ENCODE measurements at places on chromosomes 6 and 20.

DNA sequence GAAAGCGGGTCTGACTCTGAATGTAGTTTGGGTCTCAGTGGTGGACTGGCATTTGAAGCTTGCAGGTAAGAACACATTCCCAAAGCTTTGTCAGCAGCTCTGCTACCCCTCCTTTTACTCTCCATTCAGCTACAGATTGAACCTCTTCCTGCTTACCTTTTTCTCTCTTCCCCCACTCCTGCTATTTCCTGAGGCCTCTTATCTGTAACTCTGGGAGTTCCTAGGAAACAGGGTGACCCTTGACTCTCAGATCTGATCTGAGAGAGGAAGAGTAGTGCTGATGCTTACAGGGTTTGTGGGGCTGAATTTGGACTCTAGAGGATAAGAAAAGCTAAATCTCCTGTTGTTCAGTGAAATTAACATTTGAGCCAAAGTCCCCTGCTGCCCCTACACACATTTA lies 21.4 kb downstream of the BRPF3 start:
- DNase-seq, result no peak

DNA sequence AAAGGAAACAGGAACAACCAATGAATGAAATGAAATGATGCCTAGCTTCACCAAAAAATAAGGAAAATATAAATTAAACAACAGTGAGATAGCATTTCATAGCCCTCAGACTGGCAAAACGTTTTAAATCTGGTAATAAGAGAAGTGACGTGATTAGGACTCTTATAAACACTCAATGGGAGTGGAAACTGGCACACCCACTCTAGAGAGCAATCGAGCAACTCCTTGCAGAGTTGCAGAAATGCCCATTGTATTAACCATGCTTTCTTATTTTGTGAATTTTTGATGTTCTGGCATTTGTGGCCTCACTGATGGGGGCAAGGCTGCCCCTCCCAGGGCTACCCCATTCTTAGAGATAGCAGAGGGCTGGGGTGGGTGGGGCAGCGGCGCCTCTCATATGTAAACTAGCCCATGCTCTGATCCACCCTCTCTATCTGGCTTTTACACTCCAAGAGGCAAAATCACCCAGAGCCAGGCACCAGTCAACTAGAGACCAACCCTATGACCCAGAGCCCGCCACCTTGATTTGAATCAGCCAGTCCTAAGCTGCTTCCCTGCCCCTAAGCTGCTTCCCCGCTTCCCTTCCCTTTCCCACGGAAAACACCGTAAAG lies 6.4 kb upstream of the PNPLA1 start:
- no peak for DNase-seq

- no peak for DNase-seq
Measured at GRCh38 chr6:30168741-30169140, 5.4 kb downstream of the TRIM15 start.

DNA sequence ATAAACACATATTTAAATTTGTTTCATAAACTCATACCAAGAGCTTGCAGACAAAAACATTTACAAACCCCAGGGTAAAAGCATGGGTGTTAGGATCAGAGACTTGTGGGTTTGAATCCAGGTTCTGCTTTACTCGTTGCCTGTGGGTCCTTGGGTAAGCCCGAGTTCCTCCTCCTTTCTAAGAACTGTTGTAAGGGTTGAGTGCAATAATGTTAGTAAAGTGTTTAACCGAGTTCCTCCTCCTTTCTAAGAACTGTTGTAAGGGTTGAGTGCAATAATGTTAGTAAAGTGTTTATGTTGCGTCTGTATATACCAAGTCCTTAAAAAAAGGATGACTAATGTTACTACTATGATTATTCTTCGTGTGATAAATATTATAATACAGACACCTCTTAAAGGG lies 18.7 kb downstream of the CCDC170 start:
- no peak for DNase-seq

DNA sequence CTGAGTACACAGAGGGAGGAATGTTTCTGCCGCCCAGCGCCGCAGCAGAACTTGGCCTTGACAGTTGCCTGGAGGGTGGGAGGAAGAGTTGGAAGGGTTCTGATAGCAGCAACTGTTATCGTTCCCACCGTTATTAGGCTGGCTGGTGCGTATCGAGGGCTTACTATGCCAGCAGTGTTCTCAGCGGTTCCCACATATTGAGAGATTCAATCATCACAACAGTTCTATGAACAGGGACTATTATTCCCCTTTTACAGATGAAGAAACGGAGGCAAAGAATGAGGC lies 380.1 kb upstream of the SULF2 start:
- DNase-seq, result no peak

GRCh38 chr6:23754197-23754596 lies 371.8 kb upstream of the NRSN1 start:
- DNase-seq, result no peak

- no peak for DNase-seq
Measured at GRCh38 chr20:48841875-48842529, 14.2 kb upstream of the PREX1 start.

DNA sequence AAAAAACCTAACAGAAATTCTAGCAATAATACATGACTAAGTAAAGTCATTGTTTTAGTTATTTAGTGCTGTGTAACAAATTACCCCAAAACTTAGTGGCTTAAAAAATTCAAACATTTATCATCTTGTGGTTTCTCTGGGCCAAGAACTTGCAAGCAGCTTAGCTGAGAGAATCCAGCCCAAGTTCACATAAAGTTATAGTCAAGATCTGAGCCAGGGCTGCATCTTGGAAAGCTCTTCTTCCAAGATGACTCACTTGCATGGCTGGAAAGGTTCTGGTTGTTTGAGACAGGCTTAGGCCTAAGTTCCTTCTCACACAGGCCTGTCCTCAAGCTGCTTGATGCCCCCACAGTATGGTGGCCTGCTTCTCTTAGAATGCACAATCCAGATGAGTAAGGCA lies 217.8 kb upstream of the TSHZ2 start:
- no peak for DNase-seq

Measured in iPS-NIHi11 (cell line).